ENCODE measurements at places on chromosomes 13 and 19.

DNA sequence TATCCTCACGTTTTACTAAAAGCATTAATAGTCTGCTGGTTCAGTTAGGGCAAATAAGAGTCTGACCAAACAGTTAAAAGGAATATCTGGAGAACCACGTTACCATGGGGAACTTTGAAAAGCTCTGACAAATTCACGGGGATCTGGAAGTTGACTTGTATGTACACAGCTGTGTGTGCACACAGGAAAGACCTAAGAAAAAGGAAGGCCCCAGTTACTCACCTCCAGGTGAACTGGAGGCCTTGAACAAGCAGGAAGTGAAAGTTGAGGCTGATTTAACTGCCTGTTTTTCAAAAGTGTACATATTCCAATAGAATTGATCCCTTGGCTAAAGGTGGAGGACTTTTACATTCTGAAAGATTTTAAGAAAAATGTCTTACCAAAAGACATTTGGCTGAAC lies 1891.6 kb upstream of the PCDH20 start:
- DNase-seq = no peak

DNA sequence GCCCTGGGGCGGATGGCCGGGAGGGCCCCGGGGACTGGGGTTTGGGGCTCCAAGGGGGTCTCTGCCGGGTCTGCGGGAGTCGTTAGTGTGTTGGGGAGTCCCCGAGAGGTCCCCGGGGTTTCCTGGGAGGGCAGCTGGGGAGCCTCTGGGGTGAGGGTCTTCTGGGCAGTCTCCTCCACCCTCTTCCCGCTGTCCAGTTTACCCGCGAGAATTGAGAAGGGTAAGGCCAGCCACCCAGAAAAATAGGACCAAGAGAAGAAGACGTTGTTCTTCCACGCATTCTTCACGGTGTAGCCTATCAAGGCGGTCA lies 1.0 kb upstream of the ETFB start:
- peak; percentile 22 for DNase-seq

DNA sequence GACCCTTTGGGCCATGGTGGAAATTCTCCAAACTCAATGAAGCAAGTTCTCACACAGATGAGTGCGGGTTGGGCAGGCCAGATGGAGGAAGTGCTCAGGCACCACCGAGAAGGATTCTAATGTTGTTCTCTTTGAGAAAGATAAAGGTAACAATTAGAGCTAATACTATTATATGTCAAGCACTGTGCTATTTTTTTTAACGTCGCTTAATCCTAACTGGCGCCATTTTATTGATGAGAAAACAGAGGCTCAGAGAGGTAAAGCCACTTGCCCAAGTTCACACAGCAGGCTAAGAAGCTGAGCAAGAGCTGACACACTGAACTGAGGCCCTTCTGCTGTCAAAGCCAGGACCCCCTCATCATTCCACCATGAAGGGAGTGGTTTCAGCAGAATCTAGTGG lies 1.0 kb downstream of the FBL start:
- no peak for DNase-seq

DNA sequence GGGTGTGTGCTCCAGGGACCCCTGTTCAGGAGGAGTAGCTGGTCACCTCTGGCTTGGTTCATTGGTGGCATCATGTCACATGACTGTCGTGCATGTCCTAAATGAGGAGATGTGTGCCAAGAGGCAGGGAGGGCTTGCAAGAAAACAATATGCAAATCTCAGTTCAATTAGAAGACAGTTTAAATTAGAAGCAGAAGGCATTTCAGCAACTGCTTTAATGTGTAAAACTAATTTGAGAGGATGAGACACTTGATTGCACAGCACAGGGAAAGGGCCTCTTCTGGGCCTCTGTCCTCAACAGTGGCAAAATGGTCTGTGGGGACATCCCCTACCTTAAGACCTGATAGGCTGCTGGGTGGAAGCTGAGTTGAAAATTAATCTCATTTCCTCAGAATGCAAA lies 54.6 kb downstream of the SPATA13 start:
- DNase-seq = no peak
